T1000 (cell line): ENCODE measurements at places on chromosomes 7 and 10.

- no peak for DNase-seq
Observed at GRCh38 chr7:135758531-135758932, 9.9 kb upstream of the FAM180A start.

- no peak for DNase-seq
Observed at GRCh38 chr10:60277656-60278055, 112.0 kb downstream of the ANK3 start.

- no peak for DNase-seq
Observed at GRCh38 chr10:3226960-3227744, 54.6 kb upstream of the PITRM1 start.

DNA sequence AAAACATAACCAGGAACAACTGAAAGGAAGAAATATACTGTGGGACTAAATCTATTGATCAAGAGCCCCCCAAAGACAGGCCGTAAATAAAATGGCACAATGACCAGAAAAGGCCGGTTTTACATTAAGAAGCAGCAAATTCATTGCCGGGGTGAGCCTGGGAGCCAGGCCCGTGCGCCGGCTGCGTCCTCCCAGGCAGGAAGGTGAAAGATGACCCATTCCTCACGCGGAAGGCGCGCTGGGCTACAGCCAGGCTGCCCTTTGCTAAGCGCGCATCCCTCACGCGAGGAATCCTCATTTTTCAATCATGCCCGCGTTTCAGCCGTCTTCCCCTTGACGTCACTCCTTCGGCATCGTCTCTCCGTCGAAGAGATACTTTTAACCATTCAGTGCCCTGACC, 47.6 kb upstream of the MGMT start:
- no peak for DNase-seq

- no peak for DNase-seq
Observed at GRCh38 chr7:115208710-115209560, 287.0 kb downstream of the MDFIC start.

DNA sequence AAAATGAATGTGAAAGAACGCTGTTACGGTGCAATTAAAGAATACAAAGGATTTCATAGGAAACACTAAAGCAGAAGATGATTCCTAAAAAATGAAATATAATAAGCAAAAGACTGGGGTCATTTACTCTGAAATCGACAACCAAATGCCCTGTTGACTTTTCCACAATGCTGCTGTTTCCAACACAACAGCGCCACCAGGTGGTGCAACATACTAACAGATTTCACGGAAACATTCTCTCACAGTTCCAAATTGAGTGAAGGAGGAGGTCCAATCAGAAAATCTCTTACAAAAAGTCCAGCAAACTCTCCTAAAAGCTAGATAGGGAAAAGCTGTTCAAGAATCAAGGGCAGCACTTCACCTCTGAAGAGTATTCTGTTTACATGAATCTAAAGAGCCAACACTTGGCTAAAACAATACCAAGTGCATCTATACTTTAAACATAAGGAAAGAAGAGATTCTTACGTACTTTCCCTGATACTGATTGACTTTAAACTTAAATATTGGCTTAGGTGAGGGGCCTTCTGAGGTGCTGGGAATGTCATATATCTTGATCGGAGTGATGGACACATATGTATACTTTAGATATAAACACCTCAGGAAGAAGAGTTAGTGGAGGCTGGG, 55.9 kb downstream of the UPF2 start:
- peak; percentile 61 for DNase-seq

- DNase-seq: no peak
Observed at GRCh38 chr7:70733090-70733489, 398.9 kb upstream of the GALNT17 start.

GRCh38 chr10:101561068-101561915, 26.8 kb downstream of the POLL start:
- no peak for DNase-seq

DNA sequence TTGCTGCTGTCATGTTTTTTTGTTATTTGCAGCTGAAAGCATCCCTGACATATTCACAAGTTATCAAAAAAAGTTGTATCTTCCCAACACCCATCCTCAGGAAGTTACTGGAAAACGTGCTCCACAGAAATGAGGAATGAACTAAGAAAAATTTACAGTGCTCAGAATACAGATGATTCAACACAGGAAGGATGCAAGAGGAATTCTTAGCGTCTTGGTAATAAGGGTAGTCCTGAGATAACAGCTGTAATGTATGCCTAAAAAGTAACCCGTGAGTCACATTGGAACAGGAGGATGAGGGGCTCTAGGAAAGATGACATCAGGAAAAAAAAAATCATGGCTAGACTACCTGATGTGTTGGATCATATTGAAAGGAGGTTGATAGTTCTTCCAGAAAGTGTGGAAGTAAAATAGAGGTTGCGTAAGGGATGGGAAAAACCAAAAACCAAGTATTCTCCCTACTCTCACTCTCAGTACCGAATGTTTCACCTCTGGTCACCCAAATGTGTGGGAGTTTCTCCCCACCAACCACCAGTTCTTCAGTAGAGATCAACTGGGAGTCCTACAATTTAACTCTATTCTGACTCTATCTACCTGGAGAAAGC, 3.9 kb downstream of the ADAM12 start:
- DNase-seq: peak; percentile 19

DNA sequence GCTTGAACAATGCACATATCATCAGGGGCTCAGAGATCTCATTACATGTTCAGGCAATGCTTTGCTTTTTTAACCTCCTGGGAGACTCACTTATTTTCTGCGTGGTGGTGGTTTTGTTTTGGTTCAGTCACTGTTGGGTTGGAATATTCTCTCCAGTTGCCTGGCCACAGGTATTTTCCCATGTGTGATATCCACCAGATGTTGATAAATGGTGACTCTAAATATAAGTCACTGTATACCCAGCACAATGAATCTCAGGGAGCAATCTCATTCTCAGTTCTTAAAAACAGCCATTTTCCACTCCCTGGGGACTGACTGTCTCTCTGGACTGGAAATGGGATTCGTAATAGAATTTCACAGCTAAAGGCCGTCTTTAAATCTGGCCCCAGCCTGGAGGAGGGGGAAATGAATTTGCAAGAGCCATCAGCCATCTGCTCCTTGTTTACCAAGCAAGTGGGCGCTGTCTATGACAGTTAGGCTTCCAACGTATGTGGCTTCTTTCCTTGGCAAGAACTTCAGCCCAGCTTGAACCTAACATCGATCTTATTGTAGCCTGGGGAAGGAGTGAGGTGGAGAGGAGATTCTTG, 1106.2 kb downstream of the NRG3 start:
- DNase-seq: peak; percentile 48

GRCh38 chr7:17774248-17774647, 166.0 kb downstream of the SNX13 start:
- no peak for DNase-seq

DNA sequence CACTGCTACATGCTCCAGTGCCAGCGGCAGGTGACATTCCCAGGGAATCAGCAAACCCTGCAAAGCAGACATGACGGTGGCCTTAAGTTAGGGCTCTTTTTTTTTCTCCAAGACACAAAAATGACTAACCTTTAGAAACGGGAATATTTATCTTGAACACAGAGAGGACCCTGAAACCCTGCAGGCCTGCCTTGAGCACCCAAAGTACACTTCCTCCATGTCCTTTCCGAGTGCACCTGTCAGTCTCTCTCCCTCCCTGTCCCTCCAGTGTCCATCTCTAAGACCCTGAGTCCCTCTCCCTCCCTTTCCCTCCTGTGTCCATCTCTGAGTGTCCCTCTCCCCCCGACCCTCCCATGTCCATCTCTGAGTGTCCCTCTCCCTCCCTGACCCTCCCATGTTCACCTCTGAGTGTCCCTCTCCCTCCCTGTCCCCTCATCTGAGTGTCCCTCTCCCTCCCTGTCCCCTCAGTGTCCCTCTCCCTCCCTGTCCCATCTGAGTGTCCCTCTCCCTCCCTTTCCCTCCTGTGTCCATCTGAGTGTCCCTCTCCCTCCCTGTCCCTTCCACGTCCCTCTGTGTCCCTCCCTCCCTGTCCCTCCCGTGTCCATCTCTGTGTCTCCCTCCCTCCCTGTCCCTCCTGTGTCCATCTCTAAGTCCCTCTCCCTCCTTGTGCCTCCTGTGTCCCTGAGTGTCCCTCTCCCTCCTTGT, 51.2 kb upstream of the CAMK2B start:
- no peak for DNase-seq

- no peak for DNase-seq
Observed at GRCh38 chr10:114035791-114036190, 7.9 kb upstream of the ADRB1 start.

- no peak for DNase-seq
Observed at GRCh38 chr7:157519798-157520244, 183.0 kb downstream of the DNAJB6 start.

- no peak for DNase-seq
Observed at GRCh38 chr7:84549409-84549808, 354.8 kb upstream of the SEMA3A start.

DNA sequence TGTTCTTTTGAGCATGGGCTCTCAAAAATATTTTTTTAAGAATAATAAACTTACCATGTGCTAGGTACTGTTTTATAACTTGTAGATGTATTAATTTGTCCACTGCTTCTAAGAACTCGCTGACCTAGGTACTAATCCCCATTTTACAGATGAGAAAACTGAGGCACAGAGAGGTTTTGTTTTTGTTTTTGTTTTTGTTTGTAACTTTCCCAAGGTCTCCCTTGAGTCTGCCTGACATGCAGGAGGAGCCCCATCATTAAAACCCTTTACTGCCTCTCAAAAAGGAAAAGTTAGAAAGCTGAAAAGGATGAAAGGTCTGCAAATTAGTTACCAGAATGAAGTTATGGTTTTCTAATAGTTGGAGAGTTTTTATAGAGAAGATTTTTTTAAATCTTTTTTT, 38.5 kb upstream of the AGBL3 start:
- no peak for DNase-seq

DNA sequence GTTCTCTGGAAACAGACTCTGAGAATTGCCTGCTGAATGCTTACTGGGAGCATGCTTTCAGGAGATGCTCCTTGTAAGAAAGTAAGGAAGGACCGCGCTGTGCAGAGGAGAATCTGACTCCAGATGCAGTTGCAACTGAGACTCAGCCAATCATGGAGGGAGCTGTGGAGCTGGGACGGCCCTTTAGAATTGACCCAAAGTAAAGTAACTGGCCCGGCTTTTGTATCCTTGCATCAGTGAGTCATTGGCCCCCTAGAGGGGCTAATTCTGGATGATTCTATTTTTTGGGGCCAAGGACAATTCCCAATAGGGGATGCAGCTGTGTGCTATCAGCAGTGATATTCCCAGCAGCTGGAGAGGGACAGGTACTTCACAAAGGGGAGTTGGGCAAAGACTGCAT, 170.4 kb downstream of the PTEN start:
- DNase-seq: no peak

DNA sequence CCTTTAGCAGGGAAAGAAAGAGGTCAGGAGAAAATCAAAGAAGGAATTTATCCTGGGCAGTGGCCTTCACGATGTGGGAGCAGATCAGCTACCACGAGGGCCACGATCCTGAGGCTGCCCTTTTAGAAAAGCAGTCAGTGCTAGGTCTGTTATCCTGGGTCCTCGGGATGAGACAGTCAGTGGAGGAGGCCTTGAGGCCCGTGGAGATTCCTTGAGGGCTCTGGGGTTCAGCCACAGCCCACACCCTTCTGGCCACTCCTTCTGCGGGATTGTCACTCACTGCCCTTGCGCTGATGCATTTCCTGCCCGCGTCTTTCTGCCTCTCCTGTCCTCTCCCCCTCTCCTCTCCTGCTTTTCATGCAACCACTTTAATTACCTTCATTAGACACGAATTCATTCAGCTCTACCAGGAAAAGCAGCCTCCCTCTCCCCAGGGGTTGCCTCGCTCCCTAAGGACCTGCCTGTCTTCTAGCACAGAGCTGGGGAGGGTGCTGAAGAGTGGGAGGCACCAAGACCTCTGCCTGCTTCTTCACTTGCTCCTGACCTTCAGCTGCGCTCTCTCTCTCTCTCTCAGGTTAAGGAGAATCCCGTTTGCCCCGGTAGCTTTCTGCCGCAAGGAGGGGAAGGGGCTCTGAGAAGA, 42.6 kb upstream of the LRRC4 start:
- no peak for DNase-seq

DNA sequence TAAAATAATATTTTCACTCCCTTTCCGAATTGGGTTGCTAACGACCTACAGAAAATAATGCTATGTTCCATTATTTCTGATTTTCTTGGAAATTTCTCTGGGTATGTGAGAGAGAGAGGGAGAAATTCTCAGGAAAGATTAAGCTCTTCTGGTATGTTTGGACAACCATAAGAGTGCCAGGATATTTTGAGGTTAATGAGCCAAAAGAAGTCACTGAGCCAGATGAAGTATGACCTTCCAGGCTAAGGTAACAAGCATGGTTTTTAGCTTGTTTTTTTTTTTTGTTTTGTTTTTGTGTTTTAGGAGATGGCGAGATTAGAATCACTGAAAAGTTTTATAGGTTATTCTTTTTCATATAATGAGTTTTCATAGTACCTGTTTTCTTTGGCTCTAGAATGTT, 171.0 kb upstream of the FOXP2 start:
- no peak for DNase-seq

GRCh38 chr7:24800667-24801066, 43.4 kb upstream of the GSDME start:
- DNase-seq: no peak

DNA sequence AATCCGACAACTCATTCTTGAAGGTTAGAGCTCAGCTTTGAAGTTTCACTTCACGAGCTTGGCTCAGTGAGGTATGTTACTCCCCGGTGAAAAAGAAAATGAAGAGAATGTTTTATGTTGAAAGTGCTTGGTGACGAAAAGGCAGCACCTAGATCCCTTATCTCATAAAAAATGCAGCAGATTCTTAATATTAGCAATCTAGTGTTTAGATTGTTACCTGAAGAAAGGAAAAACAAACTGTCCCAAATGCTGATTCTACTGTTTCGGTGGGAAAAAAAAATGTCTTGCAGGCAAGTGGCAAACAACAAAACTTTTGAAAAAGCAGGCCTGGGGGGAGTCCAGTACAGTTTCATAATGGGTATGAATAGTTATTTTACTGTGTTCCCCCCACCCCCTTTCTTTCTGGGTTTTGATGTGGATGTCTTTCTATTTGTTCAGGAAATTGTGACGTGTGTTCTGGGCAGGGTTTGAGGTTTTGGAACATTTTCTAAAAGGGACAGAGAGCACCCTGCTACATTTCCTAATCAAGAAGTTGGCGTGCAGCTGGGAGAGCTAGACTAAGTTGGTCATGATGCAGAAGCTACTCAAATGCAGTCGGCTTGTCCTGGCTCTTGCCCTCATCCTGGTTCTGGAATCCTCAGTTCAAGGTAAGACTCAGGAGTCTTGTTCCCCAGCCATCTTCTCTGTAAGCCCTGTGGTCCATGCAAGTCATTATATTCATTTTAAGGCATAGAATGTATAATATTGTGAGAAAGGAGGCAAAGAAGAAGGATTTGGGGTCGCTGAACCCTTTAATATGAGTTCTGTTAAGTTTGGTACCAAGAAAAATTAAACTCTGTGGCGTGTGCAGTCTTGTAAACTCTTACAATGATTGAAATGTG, at the start of gene SRGN:
SRGN (plus strand) TSS at position 514 of the 881 bp plus-strand sequence; CDS start at position 569, 55 bp downstream.
- DNase-seq: no peak

GRCh38 chr7:143390104-143390772, 9.1 kb downstream of the ZYX start:
- DNase-seq: no peak

DNA sequence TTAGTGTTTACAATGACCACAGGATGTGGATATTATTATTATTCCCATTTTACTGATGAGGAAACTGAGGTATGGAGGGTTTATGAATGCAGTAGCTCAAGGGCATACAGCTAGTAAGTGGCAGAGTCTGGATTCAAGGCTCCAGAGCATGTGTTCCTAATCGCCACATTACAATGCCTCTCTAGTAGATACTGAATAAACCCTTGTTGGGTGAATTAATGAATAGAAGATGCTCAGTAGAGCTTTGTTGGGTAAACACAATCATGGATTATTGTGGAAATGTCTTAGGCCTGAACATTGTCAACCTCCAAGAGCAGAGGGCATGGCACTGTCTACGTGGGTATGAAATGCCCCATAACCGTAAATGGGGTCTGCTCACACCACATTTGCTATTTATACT, 545.3 kb downstream of the LRMDA start:
- no peak for DNase-seq
